Right ventricle myocardium inferior (tissue), 1 donor: ENCODE measurements at places on chromosomes 5 and 9. TPM values are rescaled to one million over a fixed set of nuclear protein-coding genes. Genes with fewer than 3 reads are reported as not detected.

GRCh38 chr5:178286226-178287090 lies 53.9 kb upstream of the PHYKPL start:
- DNase-seq = peak; percentile 65

GRCh38 chr5:64693636-64694035 lies 3.3 kb downstream of the SHISAL2B start:
- DNase-seq = no peak

DNA sequence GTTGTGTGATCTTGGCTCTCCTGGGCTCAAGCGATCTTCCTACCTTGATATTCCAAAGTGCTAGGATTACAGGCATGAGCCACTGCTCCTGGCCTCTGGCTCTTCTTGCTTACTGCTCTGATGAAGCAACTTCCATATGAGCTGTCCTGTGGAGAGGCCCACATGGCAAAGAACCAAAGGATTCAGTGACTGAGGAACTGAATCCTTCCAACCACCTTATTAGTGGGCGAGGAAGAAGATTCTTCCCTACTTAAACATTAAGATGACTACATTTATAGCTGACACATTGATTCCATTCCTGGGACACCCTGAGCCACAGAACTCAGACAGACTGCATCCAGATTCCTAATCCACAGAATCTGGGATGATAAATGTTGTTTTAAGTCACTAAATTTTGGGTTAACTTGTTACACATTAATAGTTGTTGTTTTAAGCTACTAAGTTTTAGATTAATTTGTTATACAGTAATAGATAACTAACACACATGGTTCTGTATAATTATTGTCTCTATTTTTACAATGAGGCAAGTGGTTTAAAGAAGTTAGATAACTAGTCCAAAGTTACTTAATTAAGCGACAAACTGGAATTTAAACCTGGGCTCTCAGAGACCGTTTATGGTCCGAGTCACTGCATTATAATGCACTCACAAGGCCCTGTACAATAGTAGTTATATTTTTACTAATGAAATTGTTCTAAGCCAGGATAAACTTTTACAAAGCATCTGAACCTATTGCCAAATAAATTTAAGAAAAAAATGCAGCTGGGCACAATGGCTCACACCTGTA lies 16.7 kb upstream of the SLCO4C1 start:
- DNase-seq = no peak

- no peak for DNase-seq
These were observed 1185.5 kb upstream of the WWC1 start for GRCh38 chr5:167105941-167106340.

DNA sequence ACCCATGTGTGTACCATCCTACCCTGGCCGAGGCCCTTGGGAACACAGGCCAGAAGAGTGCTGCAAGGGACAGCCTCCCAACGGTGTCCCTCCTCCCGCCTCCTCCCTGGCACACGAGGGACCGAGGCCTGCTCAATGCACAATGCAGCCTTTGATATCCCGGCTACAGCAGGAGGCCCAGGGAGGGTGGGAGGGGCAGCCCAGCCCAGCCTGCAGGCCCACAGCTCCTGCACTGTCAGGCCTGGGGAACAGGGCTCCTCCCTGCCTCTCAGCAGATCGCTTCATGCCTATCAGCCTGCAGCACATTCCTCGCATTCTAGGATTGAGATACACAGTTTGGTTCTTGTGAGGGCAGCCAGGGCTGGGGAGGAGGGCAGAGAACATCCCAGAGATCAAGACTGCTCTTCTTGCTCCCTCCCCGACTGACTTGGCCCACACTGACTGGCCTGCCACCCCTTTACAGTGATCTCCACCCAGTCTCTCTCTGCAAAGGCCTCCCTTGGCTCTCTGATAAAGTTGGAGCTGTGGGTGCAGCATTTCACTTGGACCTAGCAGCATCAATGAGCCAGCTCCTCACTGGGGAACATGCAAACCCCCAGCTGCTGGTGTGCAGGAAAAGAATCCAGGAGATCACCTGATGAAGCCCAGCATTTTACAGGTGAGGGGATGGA lies at the start of gene SH3TC2:
Gene SH3TC2, minus strand, starts transcription at position 46 of the 671 bp plus-strand sequence. Its CDS starts 40 bp downstream, at position 6.
- DNase-seq = peak; percentile 86

DNA sequence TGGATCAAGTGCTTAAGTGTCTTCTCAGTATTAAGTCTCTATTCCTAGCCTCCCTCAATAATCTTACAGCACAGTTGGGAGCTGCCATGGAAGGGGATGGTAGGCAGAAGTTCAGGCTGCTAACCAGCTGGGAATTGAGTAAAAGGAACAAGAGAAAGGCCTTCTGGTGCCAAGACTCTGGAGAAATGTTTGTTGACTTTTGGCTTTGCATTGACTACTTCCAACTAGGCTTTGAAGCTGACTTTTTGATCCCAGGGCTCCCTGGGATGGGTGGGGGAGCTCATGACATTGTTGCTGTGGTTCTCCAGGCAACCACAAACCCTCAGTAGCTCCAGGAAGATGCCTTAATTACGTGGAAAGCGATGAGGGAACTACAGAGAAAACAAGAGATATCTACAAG lies 85.2 kb upstream of the HTR4 start:
- DNase-seq = no peak

GRCh38 chr5:150246835-150247234 lies 42.7 kb downstream of the CAMK2A start:
- DNase-seq = no peak

- DNase-seq = no peak
These were observed 1.4 kb downstream of the SUSD3 start for GRCh38 chr9:93059715-93060578.

- no peak for DNase-seq
These were observed 420.9 kb upstream of the SGCD start for GRCh38 chr5:155906046-155906445.

- DNase-seq = peak; percentile 1
These were observed 8.1 kb upstream of the UNC5A start for GRCh38 chr5:176802116-176802784.

Gene PCDHGA10
- 4.1 TPM for total RNA-seq

Gene DNAJB5
- 66.5 TPM for total RNA-seq

- DNase-seq = no peak
These were observed 121.9 kb upstream of the RFX3 start for GRCh38 chr9:3647652-3648051.

Gene SLCO6A1
- not detected for total RNA-seq

Gene ANKHD1
- 57.2 TPM for total RNA-seq

Gene DAPK1
- total RNA-seq = 6.3 TPM

GRCh38 chr5:2166979-2167377 lies 284.3 kb upstream of the IRX4 start:
- no peak for DNase-seq

Gene OLFM1
- 17.9 TPM for total RNA-seq

DNA sequence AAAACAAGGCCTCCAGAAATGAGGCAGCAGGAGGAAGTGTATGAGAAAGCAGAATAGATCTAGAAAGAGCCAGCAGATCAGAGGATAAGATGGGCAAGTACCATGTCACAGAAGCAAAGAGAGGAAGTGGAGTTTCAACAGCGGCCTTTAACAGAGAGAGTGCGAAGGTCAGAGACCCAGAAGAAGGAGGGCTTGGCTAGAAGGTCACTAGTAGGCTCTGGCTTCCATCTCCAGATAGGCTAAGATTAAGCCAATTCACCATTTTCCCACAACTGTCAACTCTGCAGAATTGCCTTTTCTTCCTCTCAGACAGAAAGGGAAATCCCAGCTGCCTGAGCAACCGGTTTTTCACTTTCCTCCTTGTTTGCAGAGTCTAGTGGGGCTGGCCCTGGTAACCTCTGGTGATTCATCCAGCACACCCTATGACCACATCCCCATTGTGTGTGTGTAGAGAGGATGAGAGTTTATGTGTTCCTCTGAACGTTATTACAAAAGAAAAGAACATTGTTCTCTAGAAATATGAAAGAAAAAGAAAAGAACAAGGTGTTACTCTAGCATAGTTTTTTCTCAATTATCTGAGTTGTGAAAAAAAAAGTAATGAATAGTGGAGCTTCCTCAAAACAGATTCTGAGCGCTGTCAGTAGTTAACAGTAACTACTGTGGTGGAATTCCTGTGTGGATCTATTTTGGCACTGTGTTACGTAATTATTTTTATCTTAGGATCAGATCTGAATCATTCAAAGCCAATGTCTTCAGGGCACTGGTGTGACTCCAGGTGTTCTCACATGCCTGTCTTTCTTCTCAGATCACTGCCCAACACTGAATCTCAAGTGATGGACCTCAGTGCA lies 220.4 kb downstream of the ARRDC3 start:
- DNase-seq = no peak

- no peak for DNase-seq
These were observed 39.1 kb upstream of the UGT3A2 start for GRCh38 chr5:36105819-36106218.

DNA sequence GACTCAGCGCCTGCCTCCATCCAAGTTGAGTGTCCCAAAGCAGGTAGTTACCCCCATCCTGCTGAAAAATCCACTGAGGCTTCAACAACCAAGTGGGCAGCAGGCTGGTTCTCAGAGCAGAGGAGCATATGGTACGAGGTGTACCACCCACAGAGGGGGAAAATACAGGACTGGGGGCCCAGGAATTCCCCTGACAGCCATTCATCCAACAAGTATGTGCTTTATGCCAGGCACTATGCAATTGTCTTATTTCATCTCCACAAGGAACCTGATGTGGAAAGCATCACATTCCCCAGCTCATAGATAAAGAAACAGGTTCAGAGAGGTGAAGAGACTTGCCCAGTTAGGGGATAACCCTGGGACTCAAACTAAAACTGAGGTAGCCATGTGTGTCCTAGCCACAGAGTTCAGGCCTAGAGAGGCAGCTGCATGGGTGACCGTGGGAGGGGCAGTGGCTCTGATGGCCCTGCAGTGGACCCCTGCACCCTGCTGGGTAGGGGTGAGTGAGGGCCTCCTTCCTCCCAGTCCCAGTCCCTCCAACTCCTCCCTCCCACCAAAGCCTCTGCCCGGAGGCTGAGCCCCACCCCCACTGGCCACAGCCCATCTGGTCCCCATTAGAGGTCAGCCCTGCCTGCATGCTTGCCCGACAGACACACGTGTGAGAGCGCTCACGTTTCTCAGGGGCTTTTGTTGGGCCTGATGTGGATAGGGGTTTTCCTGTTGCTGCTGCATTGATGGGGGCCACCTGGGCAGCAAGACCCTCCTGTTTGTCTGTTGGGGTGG lies 11.5 kb downstream of the PDLIM4 start:
- no peak for DNase-seq

GRCh38 chr5:125775896-125776295 lies 647.3 kb upstream of the GRAMD2B start:
- DNase-seq = no peak

- no peak for DNase-seq
These were observed 4.8 kb downstream of the MCIDAS start for GRCh38 chr5:55222092-55222984.

Gene MACIR
- 4.3 TPM for total RNA-seq

Gene AQP7
- total RNA-seq = 147 TPM

- peak; percentile 91 for DNase-seq
These were observed 27.4 kb downstream of the UNC5A start for GRCh38 chr5:176837707-176838115.

- peak; percentile 64 for DNase-seq
These were observed 55.6 kb upstream of the UBAC1 start for GRCh38 chr9:136016572-136017288.

Gene PDGFRB
- 57.2 TPM for total RNA-seq

DNA sequence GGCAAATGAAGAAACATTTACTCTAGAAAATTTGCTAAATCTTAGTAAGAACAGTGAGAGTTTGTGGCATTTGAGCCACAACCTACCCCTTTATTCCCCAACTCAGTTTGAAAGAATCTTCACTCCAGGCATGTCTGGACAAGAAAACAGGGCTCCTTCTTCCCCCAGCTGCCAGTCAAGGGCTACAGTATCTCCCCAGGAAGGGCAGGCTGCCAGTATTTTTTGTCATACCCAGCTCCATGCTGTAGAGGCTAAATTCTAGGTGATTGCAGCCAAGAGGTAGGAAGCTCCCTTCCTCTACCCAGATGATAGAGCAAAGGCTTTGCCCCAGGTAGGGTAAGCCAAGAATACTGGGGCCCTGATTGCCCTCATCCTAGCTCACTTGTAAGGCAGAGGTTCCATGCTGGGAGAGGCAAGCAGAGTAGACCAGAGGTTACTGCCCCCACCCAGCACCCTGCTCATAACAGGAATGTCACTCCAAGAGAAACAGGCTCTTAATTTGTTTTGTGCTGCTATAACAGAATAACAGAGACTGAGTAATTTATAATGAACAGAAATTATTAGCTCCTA lies 20.0 kb upstream of the GRPEL2 start:
- no peak for DNase-seq

GRCh38 chr9:115730396-115730795 lies 423.2 kb upstream of the PAPPA start:
- no peak for DNase-seq

DNA sequence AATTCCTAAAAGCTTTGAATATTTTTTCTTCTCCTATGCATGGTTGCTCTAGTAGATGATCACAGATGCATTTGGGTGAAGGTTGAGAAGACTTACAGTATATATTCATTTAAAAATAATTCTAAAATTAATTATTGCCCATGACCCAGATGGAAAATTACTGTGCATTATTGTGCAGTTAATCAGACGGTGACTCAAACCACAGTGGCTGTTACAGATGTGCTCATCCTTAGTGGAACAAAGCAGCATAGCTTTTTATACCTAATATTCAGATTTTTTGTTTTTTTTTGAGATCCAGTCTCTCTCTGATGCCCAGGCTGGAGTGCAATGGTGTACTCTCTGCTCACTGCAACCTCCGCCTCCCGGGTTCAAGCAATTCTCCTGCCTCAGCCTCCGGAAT lies 10.7 kb downstream of the OR2V1 start:
- no peak for DNase-seq

- no peak for DNase-seq
These were observed 45.5 kb downstream of the SH3RF2 start for GRCh38 chr5:145981589-145982571.

- no peak for DNase-seq
These were observed 51.4 kb downstream of the CFAP77 start for GRCh38 chr9:132461281-132461896.

DNA sequence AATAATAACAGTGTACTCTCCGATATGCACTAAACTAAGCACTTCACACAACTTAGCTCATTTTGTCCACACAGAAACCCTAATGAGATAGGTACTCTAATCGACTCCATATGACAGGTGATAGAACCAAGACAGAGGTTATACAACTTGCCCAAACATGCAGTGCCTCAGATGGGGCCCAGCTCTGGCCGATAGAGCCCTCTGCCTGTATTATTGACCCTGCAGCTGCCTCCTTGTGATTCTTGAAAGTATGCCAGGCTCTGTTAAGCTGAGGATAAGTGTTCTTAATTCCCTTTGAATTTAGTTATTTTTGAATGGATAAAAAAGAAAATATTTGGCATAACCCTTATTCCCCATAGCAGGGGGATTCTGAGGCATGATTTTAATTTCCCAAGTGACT lies 78.5 kb downstream of the HMHB1 start:
- no peak for DNase-seq

Gene SPINK5
- total RNA-seq = 1.1 TPM

Gene EQTN
- total RNA-seq = not detected

Gene LCN6
- 22.2 TPM for total RNA-seq

DNA sequence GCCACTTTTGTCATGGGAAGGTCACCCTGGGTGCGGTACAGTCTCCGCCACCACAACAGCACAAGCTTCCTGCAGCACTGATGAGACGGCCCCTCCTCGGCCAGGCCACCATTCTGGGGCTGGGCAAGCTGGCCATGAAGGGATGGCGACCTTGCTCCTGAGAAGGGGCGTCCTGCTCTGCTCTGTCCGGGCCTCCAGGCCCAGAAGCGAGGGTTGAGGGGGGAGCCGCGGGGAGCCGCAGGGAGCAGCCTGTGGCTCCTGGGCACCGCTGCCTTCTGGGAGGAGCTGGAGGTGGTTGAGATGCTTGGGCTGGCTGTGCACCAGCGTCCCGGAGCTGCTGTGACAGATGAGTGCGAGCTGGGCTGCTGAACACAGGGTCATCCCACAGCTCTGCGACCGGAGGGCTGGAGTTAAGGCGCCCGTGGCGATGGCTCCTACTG lies 84.3 kb upstream of the RAPGEF1 start:
- DNase-seq = no peak

Gene GHR
- 14.7 TPM for total RNA-seq

GRCh38 chr5:173050791-173051190 lies 5.4 kb upstream of the CREBRF start:
- DNase-seq = no peak
